CD4-positive, alpha-beta T cell treated with Interleukin-2 at 100 ng/mL for 4 hours (primary cell): ENCODE measurements at places on chromosomes 11 and 22.

DNA sequence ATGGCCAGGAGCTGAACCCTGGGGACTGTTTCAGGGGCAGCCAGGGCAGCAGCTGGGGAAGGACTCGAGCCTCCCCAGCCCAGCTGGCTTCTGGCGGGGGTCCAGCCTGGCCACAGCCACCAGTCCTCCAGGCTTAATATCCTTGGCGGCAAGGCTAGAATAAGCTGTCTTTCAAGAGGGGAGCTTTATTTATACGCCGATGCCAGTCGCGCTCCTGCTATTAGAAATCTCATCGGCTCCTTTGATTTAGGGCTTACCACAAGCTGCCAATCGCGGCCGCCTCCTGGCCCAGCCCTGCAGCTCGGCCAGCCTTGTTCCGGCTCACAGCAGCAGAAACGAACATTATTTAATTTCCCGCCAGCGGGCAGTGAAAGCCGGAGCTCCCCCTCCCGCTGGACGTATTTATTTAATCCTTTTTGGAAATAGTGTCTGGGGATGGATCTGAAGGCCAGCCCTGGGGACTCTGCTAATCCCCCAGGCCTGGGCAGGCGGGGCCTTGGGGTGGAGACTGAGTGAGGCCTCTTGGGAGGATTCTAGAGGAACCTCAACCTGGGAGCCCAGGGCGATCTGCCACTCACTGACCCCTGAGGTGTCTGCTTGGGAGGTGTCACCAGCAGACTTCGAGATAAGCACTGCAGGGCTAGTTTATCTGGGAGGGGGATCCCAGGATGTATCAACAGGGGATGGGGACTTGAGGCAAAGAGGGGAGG lies 363.1 kb downstream of the MN1 start:
- DNase-seq = no peak

- no peak for DNase-seq
Measured at GRCh38 chr11:78020246-78020645, 2.8 kb downstream of the KCTD14 start.

GRCh38 chr22:20618488-20618887 lies 111.1 kb downstream of the MED15 start:
- no peak for DNase-seq

DNA sequence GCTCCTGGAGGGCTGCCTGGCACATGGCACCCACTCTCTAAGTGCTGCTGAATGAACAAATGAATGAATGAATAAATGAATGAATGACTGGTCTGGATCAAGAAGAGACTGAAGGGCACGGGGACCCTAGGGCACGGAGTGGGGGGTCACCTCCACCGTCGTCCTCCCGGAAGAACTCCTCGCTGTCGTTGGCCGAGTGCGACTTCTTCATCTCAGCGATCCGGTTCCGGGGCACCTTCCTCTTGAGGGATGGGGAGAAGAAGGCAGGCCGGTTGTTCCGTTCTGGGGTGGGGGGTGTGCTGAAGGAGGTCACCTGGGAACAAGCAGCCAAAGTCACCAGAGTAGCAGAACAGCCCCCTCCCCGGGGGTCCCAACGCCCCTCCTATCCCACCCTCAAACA lies 36.0 kb downstream of the NUP50 start:
- DNase-seq = no peak

DNA sequence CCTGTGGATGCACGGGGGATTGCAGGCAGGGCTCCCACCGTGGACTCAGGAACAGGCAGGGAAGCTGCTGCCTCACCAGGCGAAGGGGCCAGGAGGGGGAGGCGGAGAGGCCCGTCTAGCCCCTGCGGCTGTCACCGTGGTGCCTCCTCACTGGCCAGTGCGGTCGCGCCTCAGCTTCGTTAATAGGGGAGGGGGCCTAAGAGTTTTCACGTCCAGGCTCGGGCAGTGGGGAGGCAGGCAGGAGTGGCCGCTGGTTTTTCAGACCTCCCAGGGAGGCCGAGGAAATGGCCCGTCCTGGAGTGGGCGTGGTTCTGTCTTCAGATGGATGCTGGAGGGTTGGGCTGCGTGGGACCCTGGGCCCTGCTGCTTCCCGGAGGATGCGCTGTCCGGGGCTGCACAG lies 91.1 kb upstream of the B3GAT1 start:
- DNase-seq = no peak

DNA sequence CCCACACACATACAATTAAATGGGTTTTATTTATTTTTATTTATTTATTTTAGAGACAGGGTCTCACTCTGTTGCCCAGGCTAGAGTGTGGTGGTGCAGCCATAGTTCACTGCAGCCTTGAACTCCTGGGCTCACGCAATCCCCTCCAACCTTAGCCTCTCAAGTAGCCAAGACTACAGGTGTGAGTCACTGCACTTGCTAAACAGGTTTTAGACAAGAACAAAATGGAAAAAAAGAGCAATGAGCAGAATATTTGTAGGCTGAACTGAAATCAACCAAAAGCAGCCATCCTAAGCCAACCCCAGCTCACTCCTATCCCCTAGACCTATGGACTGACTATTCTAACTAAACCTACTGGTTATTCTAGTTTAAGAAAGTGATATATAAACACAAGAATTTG lies 37.8 kb downstream of the MRE11 start:
- no peak for DNase-seq

DNA sequence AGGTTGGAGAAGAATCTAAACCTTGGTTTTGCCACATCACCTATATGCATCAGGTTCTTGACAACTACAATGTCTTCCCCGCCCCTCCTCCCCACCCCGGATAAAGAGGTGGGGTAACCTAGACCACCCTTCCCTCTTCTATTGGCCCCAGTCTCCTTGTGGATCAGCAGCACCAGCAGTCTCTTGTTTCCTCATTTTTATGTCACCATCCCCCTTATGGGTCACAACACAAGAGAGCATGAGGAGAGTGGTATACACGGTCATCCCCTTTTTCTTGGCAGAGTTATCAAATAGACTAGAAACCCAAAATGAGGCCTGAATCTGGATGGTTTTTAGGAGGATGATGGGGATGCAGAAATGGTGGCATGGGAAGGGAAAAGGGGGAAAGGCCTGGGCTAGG lies 1.2 kb downstream of the MS4A4E start:
- no peak for DNase-seq

GRCh38 chr22:35866651-35867050 lies 149.0 kb downstream of the APOL5 start:
- DNase-seq = no peak
